ENCODE measurements at places on chromosomes 3 and 15.

- no peak for DNase-seq
Measured at GRCh38 chr3:52879581-52879980, 17.8 kb downstream of the STIMATE start.

GRCh38 chr15:100255644-100256043, 86.1 kb downstream of the ADAMTS17 start:
- DNase-seq = no peak

- DNase-seq = no peak
Measured at GRCh38 chr3:106542101-106542769, 673.4 kb upstream of the CBLB start.

- DNase-seq = no peak
Measured at GRCh38 chr3:52373676-52374075, 57.6 kb downstream of the DNAH1 start.

- peak; percentile 59 for DNase-seq
Measured at GRCh38 chr3:69200384-69201068, 78.1 kb upstream of the LMOD3 start.

- no peak for DNase-seq
Measured at GRCh38 chr3:112092496-112093179, 6.4 kb downstream of the C3orf52 start.

DNA sequence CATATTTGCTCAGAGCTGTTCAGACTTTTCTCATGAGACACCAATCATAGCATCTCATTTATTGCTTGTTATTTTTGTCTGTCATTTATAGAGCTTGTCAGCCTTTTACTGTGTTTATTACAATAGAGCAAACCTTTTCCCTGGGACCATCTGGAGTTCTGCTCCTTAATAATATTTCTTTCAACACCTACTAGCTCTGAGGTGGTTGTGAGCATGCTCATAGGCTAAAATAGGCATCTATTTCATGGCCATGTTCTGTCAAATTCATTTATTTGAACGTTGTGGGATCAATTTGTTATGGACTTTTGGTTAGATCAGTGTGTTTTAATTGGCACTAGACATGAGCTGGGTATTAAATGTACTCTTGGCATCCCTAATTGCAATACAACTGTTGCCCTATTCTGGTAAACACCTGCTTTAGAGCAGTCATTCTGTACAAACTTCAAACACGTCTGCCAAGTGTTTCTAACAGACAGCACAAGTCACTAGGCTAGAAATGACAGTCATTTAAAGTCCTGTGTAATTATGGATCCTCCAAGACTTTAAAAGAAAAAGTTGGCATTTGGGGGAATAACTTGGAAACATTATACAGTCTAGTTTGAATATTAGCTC, 766.3 kb downstream of the ZNF385D start:
- no peak for DNase-seq

GRCh38 chr15:99963976-99964375, 230.7 kb upstream of the LYSMD4 start:
- DNase-seq = no peak

GRCh38 chr15:69656271-69657030, 203.8 kb downstream of the RPLP1 start:
- no peak for DNase-seq

GRCh38 chr3:46067401-46067800, 40.1 kb upstream of the XCR1 start:
- no peak for DNase-seq

GRCh38 chr3:71893122-71893521, 108.2 kb upstream of the PROK2 start:
- DNase-seq = no peak

GRCh38 chr3:112314649-112315048, 18.3 kb upstream of the CD200 start:
- DNase-seq = no peak

- no peak for DNase-seq
Measured at GRCh38 chr3:59065240-59065639, 15.4 kb upstream of the CFAP20DC start.
